ENCODE measurements at places on chromosomes 16 and 17. TPM values are rescaled to one million over a fixed set of nuclear protein-coding genes. Genes with fewer than 3 reads are reported as not detected.
A peak's percentile ranks its signal among the peaks of the same experiment; 100 is the strongest.

GRCh38 chr16:89969741-89970410, 21.3 kb downstream of the DEF8 start:
- no peak for DNase-seq

GRCh38 chr16:17321824-17322223, 148.9 kb downstream of the XYLT1 start:
- no peak for DNase-seq

DNA sequence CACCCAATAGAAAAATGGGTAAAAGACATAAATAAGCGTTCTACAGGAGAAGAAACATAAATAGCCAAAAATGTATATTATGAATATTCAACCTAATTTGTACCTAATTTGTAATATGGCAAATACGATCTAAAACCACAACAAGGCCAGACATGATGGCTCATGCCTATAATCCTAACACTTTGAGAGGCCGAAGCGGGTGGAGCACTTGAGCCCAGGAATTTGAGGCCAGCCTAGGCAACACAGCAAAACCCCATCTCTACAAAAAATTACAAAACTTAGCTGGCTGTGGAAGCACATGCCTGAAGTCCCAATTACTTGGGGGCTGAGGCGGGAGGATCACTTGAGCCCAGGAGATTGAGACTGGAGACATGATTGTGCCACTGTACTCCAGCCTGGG, 30.1 kb downstream of the CRLF3 start:
- DNase-seq = no peak

The CIITA gene
- total RNA-seq = not detected

- no peak for DNase-seq
Measured at GRCh38 chr16:14303639-14304394, 232.7 kb downstream of the MRTFB start.

- DNase-seq = peak; percentile 57
Measured at GRCh38 chr16:28623172-28623711, 13.4 kb upstream of the SULT1A1 start.

- DNase-seq = no peak
Measured at GRCh38 chr17:63840591-63841349, 1.7 kb downstream of the SMARCD2 start.

- DNase-seq = peak; percentile 88
Measured at GRCh38 chr17:72984145-72984925, 108.2 kb downstream of the SLC39A11 start.

DNA sequence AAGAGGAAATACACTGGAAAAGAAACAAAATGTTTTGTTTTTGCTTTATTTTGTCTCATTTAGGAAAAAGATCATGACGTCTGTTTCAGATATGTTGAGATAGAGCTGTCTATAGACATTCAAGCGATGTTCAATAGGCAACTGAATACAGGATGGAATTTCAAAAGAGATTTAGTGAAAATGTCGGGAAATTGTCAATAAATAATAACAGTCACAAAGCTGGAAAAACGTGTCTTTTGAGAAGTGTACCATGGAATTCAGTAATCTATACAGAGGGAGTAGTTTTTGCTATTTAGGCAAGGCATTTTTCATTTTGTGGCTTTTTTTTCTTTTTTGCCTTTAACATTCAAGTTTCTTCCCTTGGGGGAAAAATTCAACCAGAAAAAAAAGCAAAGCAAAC, 33.0 kb downstream of the TMEM100 start:
- no peak for DNase-seq

- no peak for DNase-seq
Measured at GRCh38 chr17:62188713-62189112, 123.6 kb upstream of the MED13 start.

The USP6 gene
- total RNA-seq = under 0.01 TPM

DNA sequence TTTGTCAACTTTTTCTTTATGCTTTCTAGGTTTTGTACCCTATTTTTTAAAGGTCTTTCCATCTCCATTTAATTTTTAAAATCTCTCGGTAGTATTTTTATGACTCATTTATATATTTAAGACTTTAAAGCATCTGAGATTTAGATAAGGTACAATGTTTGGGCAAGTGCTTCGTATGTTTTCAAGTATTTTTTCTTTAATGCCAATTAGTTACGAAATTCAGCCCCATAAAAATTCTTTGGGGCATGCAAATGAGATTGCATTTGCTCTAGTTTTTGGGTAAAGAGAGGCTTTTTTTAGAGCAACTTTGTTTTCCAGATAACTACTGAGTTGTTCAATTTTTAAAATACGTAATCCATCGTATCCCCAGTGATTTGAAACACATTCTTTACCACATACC, 65.3 kb upstream of the CRHR1 start:
- no peak for DNase-seq

The CA7 gene
- total RNA-seq = not detected

- DNase-seq = no peak
Measured at GRCh38 chr17:69814031-69814430, 261.0 kb upstream of the KCNJ16 start.

The NPIPA2 gene
- 0.40 TPM for total RNA-seq

DNA sequence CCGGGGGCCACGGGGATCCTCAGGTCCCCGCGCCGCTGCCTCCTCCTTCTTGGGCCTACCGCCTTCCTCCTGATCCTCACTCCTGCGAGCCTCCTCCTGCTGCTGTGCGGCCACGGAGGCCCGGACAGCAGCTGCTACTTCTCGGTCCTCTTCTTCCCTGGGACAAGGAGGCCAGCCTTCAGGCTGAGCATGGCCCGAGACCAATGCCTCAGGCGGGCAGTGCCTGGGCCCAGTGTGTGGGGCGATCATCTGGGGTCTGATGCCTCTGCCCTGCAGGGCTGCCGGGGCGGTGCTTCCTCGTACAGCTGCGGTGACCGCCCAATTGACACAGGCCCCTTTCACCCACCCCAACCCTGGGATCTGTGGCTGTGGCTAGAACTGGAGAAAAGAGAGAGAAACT, 8.6 kb downstream of the ZNF598 start:
- DNase-seq = no peak

DNA sequence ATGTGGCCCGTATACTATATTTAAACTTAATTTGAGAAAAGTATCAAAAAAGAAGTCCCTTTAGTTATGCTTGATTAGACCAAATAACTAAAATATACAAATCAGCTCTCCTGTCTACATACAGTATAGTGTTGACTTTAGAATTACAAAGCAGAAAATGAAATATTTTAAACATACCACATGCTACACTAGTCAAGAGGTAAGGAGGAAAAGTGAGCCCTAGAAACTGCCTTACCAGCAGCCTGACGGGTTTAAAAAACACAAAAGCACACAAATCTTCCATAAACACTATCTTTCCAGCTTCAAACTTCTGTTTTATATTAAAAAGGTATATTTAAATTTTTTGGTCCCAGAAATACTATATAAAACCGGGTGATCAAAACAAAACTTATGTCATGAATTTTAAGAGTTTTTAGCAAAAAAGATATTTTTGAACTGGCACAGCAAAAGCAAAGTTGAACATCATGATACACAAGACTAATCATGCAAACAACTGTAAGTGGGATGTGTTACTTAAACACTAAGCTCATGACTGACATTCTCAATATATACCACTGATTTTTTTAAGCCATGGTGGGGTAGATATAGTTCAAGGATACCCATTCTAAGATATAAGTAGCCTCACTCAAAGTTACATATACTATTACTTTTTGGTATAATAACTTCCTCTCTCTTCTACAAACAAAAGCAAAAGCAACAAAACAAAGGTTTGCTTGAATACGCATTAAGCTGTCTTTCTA, 11.8 kb downstream of the KLHL10 start:
- no peak for DNase-seq

The SNX11 gene
- total RNA-seq = 10.7 TPM

The ZNF750 gene
- total RNA-seq = under 0.01 TPM

DNA sequence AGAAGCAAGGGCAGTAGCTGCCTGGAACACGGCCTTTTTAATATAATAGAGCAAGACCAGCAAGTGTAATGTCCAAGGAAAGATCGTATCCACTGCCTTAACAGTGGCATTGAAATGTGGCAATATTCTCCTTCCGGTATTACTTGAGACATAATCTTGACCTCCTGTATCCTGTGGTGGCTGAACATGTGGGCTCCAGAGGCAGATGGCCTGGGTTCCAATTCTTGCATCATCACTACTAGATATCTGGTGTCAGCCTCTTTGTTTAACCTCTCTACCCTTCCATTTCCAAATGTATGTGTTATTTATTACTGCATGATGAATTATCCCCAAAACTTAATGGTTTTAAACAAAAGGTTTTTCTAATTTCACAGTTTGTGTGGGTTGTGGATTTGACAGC, 3.5 kb upstream of the CDYL2 start:
- DNase-seq = no peak

DNA sequence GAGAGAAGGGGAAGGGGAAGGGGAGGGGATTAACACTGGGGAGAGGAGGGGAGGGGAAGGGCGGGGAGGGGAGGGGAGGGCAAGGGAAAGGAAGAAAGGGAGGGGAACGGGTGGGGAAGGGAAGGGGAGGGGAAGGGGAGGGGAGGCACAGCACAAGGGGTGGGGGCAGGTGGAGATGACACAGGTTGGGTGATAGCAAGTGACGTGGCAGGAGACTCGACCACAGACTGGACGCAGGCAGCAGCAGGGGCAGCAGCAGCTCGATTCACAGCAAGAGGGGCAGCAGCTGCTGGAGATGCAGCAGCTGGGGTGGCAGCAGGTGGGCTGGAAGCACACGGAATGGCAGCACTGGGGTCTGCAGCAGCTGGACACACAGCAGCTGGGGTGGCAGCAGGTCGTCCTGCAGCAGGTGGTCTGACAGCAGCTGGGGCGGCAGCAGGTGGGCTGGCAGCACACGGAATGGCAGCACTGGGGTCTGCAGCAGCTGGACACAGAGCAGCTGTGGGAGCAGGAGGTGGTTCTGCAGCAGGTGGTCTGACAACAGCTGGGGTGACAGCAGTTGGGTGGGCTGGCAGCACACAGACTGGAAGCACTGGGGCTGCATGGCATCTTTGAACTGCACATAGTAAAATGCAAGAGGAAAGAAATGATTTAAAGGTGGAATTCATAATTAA, at the start of gene KRTAP4-16:
Gene KRTAP4-16, minus strand, starts transcription at position 624 of the 674 bp plus-strand sequence. Its CDS starts 0 bp downstream, at position 624.
- DNase-seq = no peak

The TP53TG3F gene
- not detected for total RNA-seq

The TGFB1I1 gene
- total RNA-seq = 27.9 TPM

The CORO6 gene
- total RNA-seq = 0.87 TPM

GRCh38 chr17:39738568-39738901, 797 bp downstream of the GRB7 start:
- no peak for DNase-seq

The KIF2B gene
- not detected for total RNA-seq

DNA sequence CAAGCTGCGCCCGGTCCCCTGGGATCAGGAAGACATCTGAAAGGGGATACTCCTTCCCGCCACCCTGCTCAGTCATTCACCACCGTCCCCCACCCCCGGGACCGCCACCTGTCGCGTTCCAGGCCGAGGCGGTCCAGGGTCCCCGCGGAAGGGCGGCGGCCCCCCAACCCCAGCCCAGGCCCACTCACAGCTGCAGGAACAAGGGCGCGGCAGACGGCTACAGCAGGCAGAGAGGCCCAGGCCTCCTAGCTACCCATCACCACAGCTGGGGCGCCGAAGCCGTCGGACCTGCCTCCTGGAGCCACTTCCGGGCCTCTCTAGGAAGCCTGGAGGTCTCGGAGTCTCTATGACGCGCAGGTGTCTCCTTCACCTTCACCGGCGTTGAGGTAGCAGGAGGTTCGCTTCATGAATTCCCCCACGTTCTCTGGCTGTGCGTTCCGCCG, at the start of gene SDR42E1:
Gene SDR42E1, minus strand, starts transcription at position 272 of the 443 bp plus-strand sequence. CDS start 10,612 bp downstream, outside the sequence.
- no peak for DNase-seq

The MYO15B gene
- total RNA-seq = 20.2 TPM

- DNase-seq = no peak
Measured at GRCh38 chr17:32621612-32622312, 135.0 kb downstream of the CDK5R1 start.

- peak; percentile 34 for DNase-seq
Measured at GRCh38 chr17:50944054-50944901, 78.1 kb upstream of the TOB1 start.

- no peak for DNase-seq
Measured at GRCh38 chr17:29972277-29972676, 30.8 kb downstream of the EFCAB5 start.

DNA sequence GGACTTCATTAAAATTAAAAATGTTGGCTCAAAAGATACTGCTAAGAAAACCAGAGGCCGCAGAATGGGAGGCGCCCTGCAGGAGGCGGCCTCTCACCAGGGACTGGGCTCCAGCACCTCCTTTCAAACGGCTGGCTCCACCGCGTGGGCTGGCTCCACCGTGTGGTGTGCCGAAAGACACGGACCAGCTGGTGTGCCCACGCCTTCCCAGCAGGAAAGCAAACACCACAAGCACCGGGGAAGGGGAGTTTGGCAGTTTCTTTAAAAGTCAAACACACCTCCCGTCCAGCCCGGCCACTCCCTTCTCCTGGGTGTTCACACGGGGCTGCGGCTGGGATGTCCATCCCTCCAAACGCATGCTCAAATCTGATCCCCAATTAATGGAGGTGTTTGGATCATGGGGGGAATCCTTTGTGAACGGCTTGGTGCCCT, 13.9 kb downstream of the HAGH start:
- peak; percentile 53 for DNase-seq

DNA sequence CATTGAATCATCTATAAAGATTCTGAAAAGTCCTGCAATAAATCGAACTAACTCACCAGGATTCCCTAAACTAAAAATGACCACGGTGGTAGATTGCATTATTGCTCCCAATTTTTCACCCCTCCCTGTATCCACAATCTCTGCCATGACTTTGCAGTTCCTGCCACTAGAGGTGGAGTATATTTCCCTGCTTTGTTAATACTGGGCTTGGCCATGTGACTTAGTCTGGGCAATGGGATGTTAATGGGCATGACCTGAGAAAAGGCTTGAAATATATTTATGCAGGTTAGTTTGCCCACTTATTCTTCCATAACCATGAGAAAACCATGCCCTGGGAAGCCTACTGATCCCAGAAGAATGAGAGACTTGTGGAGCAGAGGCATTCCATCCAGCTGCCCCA, 59.1 kb downstream of the NOG start:
- DNase-seq = no peak

Data from lung microvascular endothelial cell (primary cell).